ENCODE measurements at places on chromosomes 6 and 20.

- no peak for DNase-seq
Measured at GRCh38 chr6:167336844-167337630, 12.2 kb downstream of the TTLL2 start.

DNA sequence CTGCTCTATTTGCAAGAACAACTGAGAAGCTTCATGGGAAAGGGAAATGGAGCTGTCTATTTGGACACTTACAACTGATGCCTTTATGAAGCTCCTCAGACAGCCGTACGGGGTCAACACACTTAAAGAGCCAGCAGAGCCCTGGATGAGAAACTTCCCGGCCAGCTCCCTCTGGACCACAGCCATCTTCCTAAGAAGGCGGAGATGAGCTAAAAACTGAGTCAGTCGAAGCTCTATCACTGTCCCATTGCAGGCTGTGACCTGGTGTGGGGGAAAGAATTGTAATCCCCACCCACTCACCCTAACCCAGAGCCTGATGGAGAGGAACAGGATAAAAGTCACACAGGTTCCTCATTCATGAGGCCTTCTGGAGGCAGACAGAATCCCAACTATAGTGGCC, 360.4 kb upstream of the JARID2 start:
- DNase-seq, result no peak

DNA sequence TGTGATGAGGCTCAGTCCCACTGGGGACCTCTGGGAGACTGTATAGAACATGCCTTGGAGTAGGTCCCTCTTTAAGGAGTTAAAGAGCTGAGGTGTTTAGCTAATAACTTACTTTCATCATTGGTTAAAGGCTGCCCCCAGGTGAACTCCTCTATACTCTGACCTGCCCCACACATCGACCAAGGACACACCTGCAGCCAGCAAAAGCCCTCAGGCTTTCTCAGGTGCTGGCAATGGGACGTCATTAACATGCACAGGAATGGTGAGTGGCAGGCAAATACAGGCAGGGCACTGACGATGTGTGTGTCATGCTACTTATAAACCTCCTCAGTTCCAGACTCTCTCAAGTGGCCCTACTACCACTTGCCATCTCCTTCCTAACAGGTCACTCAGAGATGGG, 366.4 kb downstream of the KIF16B start:
- DNase-seq, result no peak

DNA sequence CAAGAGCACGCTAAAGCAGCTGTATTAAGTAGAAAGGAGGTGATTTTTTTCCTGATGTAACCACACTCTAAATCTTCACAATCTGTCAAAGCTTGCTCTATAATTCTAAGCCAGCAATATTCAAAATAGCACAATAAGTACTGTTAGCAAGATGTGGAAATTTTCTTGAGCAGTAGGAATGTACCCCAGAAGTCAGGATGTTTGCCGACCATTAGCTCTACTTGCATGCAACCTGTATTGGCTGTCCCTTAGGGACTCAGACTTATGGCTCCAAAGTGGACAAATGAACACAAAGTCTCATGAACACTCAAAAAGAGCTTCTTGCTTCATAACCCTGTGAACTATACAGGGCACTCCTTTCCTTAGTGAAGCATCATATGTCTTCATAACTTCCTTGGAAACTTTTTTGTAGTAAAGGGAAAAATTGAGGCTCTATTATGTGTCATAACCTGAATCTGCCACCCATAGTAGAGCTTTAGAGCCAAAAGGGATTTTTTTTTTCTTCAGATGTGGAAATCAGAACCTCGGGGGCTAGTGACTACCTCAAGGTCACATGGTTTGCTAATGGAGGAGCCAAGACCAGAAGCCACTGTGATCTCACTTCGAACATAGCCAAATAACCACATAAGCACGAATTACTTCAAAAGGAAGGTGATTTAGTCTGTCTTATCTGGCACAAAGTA, 54.5 kb downstream of the ADGRG6 start:
- no peak for DNase-seq

DNA sequence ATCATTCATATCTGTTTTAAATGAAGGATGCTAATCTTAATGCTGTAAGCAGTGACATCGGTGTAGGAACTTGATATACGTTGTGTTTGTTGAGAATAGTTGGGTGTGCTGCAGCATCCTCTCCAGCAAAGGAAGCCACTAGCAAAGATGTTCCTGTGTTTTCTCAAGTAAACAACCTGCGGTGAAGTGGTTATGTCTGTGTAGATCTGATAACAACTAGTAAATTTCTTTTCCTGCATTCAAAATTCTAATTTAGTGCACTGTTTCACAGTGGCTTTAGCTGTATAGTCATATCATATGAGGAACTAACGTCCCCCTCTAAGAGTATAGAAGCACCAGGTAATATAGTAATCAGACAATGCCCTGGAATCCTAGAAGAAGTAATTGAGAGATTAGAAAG, 38.7 kb downstream of the NCOA7 start:
- DNase-seq, result no peak

- no peak for DNase-seq
Measured at GRCh38 chr6:43074847-43075669, 1.1 kb upstream of the PTK7 start.

GRCh38 chr20:36235892-36236785, at the start of gene AAR2:
Gene AAR2, plus strand, starts transcription at chr20:36236478. Its CDS starts 3,391 bp downstream, at chr20:36239869.
- peak; percentile 69 for DNase-seq

DNA sequence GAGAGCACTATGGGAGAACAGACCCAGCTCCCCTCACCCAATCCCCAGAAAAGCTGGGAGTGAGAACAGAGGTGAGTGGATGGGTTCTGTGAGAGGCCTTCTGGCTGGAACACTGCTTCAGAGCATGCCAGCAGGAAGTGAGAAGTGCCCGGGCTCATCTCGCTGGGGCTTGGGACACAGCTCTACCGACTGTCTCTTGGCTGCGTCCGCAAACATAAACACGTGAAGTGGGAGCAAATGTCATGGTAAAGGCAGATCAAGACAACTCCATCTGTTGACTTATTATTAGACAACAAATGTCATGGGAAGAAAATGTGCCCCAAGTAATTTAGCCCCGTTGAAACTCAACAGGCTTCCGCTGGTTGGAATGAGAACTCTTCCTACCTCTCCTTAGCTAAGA, 25.9 kb downstream of the GNAS-AS1 start:
- DNase-seq, result no peak

DNA sequence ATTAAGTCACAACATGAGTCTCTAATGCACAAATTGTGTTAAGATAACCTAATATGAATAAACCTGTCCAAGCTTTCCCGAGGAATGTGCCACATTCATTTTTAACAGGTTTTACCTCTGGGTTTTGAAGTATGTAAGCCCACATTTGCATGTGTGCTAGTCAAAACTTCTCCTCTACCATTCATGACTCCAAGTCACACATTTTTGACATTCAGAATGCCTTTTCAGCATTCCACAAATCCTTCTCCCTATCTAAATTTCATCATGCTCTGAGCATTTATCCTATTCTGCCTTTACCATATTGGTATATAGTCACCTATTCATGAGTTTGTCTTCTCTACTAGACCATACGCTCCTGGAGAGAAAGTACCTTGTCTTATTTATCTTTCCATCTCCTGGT, 56.5 kb downstream of the ADGRF5 start:
- DNase-seq, result no peak

- no peak for DNase-seq
Measured at GRCh38 chr6:20242397-20242796, 30.1 kb upstream of the MBOAT1 start.

- DNase-seq, result no peak
Measured at GRCh38 chr6:29653452-29654038, 3.3 kb upstream of the MOG start.

DNA sequence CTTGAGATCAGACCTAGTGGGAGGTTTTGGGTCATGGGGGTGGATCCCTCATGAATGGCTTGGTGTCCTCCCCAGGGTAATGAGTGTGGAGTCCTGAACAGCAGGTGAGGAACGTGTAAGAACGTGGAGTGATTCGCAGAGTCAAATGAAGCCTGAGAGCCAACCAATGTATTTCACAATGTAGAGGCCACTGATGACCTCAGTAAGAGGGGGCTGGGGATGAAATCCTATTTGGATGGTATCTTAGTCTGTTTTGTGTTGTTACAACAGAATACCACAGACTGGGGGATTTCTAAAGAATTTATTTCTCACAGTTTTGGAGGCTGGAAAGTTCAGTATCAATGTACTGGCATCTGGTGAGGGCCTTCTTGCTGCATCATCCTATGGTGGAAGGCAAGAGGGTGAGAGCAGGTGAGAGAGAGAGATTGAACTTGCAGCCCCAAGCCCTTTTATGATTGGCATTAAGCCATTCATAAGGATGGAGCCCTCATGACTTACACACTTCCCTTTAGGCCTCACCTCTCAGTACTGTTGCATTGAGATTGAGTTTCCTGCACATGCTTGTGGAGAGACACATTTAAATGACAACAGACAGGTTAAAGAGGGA, 47.3 kb upstream of the HIVEP1 start:
- DNase-seq, result no peak

DNA sequence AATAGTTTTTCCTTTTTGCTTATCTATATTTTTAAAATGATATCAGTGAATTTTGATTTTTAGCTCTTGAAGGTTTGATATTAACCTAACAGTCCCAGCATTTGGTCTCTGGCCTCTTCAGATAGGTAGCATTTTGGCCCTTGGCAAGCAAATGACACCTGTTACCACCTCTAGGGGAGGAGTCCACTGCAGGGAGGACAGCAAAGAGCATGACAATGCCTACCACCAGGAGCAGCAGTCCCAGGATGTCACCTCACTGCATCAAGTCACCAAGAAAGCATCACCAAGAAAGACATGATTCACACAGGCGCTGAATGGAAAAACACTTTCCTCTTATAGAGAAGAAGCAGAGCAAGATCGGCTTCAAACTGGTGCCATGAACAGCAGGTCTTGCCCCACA, 224.3 kb downstream of the UBE3D start:
- no peak for DNase-seq

DNA sequence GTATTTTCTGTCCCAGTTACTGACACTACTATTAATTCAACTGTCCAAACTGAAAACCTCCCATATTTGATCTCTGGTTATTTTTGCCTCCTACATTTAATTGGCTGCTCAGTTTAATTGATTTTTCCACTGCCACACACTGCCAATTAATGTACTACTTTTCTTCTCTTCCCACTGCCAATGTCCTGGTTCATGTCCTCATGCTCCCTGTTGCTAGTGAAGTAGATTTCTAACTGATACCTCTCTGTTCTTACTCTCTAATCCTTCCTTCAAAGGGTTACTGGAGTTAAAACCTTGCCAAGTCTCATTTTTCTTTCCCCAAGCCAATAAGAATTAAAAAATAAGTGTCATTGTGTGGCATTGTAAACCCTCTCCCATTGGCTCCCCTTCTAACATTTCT, 440.6 kb upstream of the JAG1 start:
- DNase-seq, result no peak

- DNase-seq, result no peak
Measured at GRCh38 chr20:9442858-9443257, 71.5 kb upstream of the LAMP5 start.

GRCh38 chr6:4134841-4135664, at the start of gene ECI2:
Gene ECI2, minus strand, starts transcription at chr6:4135575. Its CDS starts 15 bp downstream, at chr6:4135560.
- DNase-seq, result no peak

DNA sequence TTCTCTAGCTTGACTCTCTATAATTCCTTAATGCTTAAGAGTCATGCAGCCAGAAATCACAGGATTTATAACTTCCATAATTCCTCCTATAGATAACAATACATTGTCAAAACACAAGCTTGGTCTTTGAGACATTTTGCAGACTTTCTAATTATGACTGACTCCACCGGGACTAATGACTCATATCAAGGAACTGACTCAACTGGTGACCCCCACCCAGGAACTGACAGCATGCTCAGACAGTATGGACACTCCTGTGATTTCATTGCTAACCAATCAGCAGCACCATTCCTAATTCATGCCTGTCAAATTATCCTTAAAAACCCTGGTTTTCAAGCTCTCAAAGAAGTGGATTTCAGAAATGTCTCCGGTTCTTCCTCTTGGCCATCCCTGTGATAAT, 670.5 kb upstream of the IMPG1 start:
- DNase-seq, result no peak

- no peak for DNase-seq
Measured at GRCh38 chr20:45354423-45355208, 6.4 kb upstream of the SDC4 start.

DNA sequence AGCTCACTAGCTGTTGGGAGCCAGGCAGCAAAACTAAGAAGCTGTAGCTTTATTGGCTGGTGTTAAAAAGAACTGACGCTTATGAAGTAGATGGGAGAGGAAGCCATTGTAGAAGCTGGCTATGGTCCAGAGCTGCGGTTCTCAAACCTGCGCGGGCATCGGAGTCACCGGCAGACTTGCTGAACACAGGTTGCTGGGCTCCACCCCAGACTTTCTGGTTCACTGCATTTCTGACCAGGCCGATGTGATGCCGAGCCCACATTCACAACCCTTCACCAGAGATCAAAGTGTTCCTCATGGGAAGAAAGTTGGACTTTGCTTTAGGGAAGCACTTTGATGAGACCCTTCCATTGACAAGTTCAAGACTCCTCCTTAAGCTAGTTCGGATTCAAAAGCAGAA, 231.6 kb downstream of the QKI start:
- DNase-seq, result no peak

- DNase-seq, result no peak
Measured at GRCh38 chr6:71012866-71013469, 56.1 kb upstream of the B3GAT2 start.
